ENCODE measurements at places on chromosomes 13 and 19.

GRCh38 chr13:52109116-52109670 lies 19.7 kb downstream of the NEK5 start:
- DNase-seq: no peak

GRCh38 chr13:35136585-35136984 lies 194.5 kb downstream of the NBEA start:
- no peak for DNase-seq

DNA sequence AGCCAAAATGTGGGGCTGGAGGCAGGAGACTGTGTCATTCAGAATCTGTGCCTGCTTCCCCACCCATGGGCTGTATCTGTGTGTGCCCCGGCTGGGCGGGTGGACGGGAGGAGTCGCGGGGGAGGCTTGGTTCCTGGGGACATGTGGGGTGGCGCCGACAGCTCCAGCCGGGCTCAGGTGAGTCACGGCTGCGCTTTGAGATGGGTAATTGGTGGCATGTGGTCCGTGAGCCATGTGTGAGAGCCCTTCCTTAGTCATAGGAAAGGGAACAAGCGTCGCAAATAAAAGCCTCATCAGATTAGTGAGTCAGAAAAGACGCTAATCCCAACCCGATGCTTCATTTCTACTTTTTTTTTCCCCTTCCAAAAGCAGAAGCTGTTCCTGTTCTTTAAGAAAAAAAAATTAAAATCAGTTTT lies 118.6 kb upstream of the ZNF536 start:
- DNase-seq: no peak

GRCh38 chr13:93304134-93304533 lies 77.5 kb downstream of the GPC6 start:
- no peak for DNase-seq

- no peak for DNase-seq
Measured at GRCh38 chr13:95880331-95880730, 172.9 kb downstream of the UGGT2 start.

DNA sequence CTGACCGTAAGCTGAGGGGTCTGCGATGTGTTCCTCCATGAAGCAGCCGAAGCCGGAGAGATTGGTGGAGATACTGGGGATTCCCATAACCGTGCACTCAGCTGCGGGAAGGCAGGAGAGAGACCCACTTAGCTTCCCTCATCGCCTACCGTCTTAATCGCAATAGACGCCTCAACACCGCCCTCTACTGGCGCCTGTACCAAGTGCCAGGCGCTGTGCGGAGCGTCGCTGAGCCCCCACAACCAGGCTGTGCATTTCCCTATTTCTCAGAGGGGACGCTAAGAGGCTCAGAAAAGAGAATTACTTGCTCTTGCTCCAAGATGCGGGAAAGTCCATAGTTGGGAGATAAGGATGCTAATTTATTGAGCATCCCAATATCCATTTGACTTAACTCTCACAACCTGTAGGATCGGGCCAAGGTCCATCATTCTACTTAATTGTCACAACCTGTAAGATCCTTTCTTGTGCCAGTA lies 5.8 kb downstream of the FTL start:
- DNase-seq: peak; percentile 89

DNA sequence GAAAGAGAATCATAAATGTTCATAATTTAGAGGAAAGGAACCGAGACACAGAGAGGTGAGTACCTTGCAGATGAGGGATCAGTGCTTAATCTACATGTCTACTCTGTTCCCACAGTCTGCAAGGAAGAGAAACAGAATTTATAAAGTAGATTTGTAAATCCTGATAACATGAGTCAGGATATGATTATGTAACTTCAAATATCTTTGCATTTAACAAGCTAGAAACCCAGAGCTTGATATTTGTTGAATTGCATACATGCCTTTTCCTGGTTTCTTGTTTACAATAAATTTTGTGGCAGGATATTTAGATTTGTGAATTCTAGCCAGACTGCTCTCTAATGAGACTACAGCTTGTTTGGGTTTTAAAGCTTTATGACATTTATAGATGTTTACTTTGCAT lies 219.2 kb downstream of the ENOX1 start:
- no peak for DNase-seq

GRCh38 chr13:66536746-66537145 lies 693.4 kb downstream of the PCDH9 start:
- DNase-seq: no peak

- DNase-seq: no peak
Measured at GRCh38 chr19:35061583-35062373, 20.3 kb downstream of the HPN start.

- no peak for DNase-seq
Measured at GRCh38 chr19:13790354-13790753, 4.9 kb upstream of the ZSWIM4 start.

- DNase-seq: no peak
Measured at GRCh38 chr13:93554514-93554913, 327.9 kb downstream of the GPC6 start.

- peak; percentile 48 for DNase-seq
Measured at GRCh38 chr19:35642312-35642711, 767 bp downstream of the ETV2 start.

DNA sequence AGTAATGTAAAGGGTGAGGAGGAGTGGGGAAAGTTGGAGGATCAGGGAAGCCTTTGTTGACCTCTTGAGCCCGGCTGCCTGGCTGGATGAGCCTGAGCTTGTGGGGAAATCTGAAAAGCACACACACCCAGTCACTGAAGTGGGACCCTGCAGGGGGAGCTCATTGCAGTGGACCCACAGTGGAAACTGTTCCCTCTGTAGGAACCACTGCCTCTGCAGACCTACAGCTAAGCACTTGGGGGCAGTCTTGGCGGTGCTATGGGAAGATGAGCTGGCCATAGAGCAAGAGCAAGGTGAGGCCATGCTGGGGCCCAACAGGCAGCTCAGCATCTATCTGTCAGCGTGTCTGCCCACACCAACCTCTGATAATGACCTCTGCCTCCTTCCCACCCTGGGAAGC lies 294.8 kb downstream of the TSHZ3 start:
- DNase-seq: peak; percentile 52

- no peak for DNase-seq
Measured at GRCh38 chr13:95181586-95181985, 119.7 kb downstream of the ABCC4 start.

GRCh38 chr19:19459073-19459472 lies 53.6 kb downstream of the GATAD2A start:
- no peak for DNase-seq

GRCh38 chr19:10574462-10574861 lies 5.7 kb upstream of the CDKN2D start:
- DNase-seq: no peak

GRCh38 chr19:3365836-3366752 lies at the start of gene NFIC:
Gene NFIC, plus strand, starts transcription at chr19:3366583. Its CDS starts 54 bp downstream, at chr19:3366637.
- DNase-seq: no peak

DNA sequence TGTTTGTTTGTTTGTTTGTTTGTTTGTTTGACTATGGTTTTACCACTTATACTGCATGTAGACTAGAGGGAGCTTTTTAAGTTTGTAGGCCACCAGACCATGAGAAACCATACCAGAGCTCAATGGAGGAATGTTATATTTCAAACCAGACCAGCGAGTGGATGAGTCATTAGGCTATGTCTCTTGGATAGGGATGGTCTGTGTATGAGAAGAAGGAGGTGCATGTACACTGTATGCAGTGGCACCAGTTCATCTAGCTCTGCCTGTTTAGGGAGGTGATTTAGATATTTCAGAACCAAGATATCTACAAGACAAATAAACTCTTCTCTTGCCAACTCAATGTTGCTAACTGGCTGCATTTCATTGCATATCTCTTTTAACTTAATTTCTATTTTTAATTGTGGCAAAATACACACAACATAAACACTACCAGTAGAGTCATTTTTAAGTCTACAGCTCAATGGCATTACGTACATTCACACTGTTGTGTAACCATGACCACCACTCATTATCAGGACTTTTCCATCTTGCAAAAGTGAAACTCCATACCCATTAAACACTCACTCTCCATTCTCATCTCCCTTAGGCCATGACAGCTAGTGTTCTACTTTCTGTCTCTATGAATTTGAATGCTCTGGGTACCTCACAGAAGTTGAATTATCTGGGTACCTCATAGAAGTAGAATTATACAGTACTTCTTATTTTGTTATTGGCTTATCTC lies 29.2 kb downstream of the SYDE1 start:
- DNase-seq: no peak

DNA sequence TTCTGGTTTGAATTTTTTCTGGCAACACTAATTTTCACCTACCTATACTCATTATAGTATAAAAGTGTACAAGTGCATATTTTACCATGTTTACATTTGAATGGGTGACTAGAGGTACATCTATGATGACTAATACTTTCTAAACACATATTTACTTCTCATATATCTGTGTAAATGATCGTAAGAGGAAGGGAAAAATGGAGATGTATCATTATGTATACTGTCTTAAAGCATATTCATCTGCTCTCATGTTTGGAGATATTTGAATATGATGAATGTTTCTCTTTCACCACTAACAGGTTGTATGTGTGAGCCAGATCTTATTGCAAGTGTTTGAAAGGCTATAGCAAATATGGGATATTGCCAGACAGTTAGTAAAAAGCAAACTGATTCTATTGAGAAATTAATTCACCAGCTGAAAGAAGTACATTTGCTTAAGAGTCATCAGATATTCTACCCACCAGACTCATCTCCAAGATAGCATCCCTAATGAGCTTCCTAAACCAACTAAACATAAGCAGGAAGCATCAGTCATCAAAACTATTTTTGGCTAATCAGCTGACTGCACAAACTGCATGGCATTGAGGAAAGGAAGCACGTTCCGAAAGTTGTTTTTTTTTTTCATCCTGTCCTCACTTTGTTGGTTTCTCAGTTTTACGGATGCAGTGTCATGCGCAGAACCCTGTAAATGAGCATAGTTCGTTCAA lies 738.2 kb downstream of the GPC5 start:
- no peak for DNase-seq
